ENCODE measurements at places on chromosomes 6 and 20.

DNA sequence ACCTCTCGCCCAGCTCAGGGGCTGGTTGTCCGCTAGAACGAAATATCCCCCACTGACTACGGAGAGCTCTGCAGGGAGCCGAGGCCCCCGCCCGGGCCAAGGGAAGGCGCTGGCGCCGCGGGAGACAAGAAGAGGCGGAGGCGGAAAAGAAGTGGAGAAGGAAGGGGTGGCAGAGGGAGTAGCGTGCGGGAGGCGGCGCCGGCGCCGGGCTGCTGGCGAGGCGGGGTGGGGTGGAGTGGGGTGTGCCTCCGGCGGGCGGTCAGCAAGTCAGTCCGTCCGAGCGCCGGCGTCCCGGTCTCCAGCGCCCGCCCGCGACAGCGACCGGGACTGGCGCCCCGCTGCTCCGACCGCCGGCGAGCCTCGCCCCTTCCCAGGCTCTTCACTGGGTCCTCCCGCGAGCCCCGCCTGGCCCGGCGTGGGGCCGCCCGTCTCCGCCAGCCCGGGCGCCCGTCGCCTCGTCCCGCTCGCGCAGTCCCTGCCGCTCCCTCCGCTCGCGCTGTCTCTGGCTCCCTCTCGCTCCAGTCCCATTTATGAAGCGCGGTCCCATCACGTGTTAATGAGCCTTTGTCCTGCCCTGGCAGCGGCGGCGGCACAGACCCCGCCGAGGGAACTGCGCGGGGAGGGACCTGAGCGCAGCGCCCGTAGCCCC is at the start of gene CNR1:
CNR1 (minus strand) TSS at position 504 of the 649 bp plus-strand sequence. CDS start 21,073 bp downstream, outside the sequence.
- no peak for DNase-seq

DNA sequence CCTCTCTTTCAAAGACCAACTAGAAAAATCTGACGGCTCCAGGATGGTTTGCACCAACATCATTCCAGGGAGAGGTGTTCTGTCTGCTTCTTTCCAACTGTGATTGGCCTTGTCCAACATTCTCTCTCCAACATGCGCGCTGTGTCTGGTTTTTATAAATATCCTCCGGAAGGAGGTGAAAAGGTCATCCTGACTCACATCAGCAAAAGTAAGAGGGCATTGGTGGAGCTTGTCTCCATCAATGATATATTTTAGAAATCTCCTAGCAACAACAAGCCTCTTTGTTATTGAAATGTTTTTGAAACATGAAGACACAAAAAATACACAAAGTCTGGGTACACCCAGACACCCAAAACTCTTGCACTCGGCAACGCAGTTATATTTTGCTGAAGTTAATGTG is 475.3 kb upstream of the JARID2 start:
- DNase-seq, result no peak

- DNase-seq, result no peak
These were observed 393.8 kb downstream of the SMOC2 start for GRCh38 chr6:168834801-168835200.

DNA sequence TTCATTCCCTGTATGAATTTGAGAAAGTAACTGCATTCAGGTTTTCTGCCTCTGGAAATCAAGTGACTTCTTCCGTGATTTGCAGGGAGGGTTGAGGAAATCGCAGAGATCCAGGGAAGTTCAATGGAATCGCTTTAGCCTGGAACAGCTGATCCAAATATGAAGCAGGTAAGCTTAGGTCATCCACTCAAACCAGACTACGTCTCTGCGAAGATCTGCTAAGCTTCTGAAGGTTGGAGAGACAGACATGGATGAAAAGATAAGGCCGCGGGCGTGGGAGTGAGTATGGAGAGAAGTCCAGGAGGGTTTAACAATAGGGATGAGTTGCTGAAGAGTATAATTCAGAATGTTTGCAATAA is 34.2 kb upstream of the BTN3A2 start:
- DNase-seq, result no peak

DNA sequence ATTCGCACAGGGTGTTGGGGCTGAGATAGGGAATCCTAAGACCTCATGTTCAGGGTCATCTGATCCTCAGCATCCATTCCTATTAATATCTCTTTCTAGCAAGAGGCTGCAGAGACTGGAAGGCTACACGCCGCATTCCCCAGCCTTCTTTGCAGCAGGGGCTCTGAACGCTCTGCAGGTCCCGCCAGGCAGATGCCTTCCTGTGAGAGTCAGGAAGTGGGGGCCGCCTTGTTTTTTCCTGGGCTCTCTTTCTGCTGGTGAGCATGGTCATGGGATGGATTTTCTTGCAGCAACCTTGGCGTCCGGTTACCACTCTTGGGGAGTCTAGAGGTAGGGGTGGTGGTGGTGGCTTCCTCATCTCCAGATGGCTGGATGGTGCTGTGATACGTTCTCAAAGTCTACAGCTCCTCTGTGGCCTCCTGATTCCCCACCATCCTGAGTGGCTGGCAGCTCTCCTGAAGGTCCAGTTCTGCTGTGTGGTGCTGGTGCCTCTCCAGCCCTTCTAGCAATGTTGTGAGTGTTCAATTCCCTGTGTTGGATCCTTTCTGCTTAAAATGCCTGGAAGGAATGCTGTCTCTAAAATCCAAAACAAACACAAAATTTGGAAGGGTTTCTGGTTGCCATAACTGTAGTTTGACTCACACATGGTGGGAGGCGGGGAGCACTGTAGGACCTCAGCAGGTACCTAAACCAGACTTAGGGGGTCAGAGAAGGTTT is 111.9 kb downstream of the CEBPB start:
- no peak for DNase-seq
